ENCODE measurements at places on chromosomes 4 and X.

DNA sequence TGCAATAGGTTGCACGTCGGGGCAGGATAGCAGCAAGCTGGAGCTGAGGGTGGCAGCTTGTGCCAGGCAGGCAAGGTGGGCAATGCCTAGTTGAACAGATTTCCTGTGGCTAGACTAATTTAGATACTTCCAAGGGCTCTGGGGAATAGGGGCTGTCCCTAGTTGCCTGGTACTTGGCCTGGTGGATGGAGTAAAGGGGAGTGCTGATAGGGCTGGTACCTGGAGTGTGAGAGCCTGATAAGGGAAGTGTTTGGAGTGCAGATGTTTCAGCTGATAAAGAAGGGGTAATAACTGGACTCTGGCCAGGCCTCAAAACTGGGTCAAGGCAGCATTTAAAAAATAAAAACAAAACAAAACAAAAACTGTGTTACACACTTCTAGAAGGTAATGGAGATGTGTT is 665.5 kb downstream of the CCSER1 start:
- DNase-seq, result no peak

GRCh38 chrX:50842221-50842620 is 28.2 kb upstream of the SHROOM4 start:
- DNase-seq, result no peak

DNA sequence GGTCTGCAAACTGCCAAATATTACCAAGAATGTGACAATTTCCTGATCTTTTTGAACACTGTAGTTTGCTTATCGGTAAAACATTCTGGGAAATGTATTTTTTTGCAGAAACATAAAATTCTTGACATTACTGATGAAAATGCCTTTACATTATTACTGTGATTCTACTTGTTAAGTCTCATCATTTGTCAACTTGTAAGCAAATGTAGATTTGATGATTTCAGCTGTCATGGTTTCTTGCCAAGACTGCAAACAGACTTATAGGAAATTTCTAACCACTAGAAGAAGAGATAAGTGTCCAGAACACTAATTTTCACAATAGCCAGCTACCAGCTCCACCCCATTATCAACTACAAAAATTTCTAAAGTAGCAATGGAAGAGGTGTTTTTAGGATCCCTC is 560.4 kb downstream of the STPG2 start:
- DNase-seq, result no peak

GRCh38 chr4:121958777-121959176 is 6.9 kb upstream of the TRPC3 start:
- no peak for DNase-seq

DNA sequence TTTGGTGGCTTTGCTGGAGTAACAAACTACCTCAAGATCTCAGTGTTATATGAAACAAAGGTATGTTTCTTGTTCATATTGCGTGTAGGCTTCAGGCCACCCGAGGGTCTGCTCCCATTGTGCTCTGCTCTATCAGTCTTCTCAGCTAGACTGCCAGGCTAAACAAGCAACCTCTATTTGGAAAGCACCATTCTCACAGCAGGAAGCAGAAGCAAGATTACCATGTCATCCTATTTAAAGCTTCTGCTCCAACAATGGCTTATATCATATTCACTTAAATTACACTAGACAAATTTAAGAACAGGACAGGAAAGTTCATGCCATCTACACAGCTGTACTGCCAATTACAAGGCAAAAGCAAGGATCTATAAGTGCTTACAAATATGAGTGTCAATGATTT is 385.8 kb downstream of the PPARGC1A start:
- DNase-seq, result no peak

DNA sequence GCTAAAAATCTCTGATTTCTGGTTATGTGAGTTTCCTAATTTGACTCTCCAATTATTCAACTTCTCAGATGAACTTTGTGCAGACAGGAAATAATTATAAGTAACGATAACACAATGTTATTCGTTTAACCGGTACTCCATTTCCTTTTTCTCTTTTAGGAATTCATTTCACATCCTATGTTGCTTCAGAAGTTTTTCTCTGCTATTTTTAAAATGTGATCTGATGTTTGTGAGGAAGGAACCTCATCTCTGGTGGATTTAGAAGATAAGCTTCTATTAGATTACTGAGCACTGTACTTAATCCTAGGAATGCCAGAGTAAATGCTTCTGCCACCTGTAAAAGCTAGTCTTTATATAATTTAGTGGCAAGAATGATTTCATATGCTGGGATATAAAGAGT is 116.0 kb upstream of the ETNPPL start:
- no peak for DNase-seq

Measured in stimulated activated CD4-positive, alpha-beta T cell treated with anti-CD3 and anti-CD28 coated beads, Interleukin-1b, Interleukin-23, amount 100 ng/mL, for 48 hours (primary cell).